ENCODE measurements at places on chromosomes 12 and 14.

- DNase-seq: no peak
Measured at GRCh38 chr12:124184456-124184855, 110.4 kb upstream of the RFLNA start.

GRCh38 chr14:102486513-102487203 lies 22.9 kb downstream of the ANKRD9 start:
- no peak for DNase-seq

- DNase-seq: no peak
Measured at GRCh38 chr14:57769863-57770523, 95.9 kb downstream of the SLC35F4 start.

DNA sequence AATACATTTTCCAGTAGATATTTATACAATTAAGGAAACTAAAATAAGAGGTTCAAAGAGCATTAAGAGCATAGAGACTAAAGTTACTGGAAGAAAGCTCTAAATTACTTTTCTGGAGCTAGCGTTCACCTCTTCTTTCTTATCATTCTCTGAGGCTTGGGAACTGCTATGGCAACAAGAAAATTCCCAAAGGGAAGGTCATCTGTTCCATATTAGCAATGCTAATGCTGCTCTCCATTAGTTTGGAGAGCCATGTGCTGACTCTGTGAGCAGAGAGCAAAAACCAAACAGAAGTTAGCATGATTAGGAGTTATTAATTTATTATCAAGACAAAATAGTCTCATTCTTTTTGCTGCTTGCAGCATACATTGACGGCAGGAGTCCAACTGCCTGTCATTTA lies 143.1 kb upstream of the SLC16A7 start:
- DNase-seq: peak; percentile 13

DNA sequence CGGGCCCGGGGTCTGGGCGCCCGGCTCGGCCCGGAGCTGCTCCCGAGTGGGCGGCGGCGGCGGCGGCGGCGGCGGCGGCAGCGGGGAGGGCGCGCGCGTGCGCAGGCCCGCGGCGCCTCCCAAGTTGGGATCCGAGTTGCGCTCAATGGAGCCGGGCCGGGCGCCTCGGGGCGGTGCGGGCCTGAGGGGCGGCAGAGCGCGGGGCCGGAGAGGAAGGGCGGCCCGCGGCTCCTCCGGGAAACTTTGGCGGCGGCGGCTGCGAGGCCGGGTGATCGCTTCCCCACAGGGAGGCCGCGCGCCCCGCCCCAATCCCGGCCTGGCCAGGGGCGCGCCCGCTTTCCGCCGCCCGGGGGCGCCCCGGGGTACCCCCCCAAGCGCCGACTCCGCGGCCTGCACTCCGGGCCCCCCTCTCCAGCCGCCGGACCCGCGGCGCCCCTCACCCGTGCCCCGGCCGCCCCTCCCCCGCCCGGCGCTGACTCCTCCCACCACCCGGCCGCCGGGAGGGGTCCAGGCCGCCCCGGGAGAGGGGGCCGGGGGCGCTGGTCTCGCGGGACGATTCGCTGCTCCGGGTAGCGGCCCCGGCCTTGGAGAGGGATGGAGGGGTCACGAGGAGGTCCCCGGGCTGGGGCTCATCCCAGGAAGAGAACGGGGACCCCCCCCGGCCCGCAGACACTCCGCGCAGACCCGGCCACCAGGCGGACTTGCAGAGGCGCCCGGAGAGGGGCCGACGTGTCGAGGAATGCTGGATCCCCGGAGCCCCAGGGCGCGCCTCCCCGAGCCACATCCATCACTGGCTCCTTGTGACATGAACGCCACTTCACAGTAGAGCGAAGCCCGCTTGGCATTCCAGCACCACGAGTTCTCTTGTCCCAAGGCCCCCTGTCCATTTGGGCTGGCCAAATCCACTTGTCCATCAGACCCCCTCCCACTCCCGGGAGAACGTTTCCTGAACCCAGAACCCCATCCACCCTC lies at the start of gene RILPL1:
Gene RILPL1, minus strand, starts transcription at position 48 of the 972 bp plus-strand sequence. CDS start 237 bp downstream, outside the sequence.
- DNase-seq: peak; percentile 27

GRCh38 chr12:78726854-78727253 lies 137.7 kb upstream of the SYT1 start:
- no peak for DNase-seq

GRCh38 chr14:35368139-35368460 lies 36.4 kb downstream of the NFKBIA start:
- DNase-seq: no peak

GRCh38 chr12:121915841-121916321 lies 2.5 kb upstream of the CFAP251 start:
- no peak for DNase-seq

DNA sequence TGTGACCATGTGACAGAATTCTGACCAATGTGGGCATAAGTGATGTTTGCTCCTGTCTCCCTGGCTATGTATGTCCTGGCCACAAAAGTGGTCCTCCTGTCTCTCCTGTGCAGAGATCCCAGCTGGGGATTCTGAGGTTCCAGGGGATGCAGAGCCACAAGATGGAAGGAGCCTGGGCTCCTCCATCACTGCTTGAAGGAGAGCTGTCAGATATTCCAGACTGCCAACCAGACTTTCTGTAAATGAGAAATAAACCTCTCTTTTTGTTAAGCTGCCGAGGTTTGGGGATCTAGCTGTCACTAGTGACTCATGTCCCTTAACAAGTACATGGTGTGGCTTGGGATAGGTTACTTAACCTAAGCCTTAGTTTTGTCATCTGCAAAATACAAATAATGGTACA lies 21.9 kb downstream of the BDKRB1 start:
- DNase-seq: no peak

DNA sequence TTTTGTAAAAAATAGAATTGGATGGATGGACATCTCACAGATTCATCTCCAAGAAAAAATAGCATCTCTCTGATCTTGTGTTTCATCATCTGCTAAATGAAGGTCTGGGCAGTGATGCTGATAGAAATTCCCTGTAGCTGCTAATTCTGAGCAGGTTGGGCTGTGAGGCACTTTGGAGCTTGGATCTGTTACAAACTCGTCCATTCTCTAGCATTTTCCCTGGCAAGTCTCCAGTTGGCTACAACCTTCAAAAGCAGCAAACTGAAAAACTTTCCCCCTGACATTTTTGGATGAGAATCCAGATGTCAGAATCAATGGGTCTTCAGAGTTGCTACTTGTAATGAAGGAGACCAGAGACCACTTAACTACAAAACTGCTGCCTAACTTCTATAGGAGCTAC lies 72.7 kb downstream of the TPH2 start:
- no peak for DNase-seq

DNA sequence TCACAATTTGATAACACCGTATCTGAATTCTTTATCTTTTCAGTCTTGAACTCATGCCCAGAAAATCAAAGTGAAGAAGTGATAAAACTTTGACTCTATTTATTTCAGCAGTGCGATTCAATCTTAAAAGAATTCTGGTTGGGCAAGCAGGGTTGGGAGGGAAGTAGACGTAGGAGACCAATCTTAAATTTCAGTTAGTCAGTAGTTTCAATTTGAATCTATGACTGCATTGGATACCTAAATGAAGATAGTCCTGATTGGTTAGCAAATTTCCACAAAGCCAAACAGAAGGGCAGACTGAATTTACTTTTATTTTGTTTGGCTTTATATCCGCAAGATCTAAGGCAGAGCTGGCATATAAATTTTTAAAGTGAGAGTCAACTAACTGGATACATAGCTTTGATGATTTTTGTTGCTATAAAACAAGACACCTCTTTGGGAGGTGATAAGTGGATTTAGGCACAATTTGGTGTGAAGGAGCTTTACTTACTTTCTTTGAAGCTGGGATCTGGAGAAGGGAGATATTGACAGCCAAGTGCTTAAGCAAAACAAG lies 2.6 kb downstream of the ACSS3 start:
- DNase-seq: peak; percentile 73

DNA sequence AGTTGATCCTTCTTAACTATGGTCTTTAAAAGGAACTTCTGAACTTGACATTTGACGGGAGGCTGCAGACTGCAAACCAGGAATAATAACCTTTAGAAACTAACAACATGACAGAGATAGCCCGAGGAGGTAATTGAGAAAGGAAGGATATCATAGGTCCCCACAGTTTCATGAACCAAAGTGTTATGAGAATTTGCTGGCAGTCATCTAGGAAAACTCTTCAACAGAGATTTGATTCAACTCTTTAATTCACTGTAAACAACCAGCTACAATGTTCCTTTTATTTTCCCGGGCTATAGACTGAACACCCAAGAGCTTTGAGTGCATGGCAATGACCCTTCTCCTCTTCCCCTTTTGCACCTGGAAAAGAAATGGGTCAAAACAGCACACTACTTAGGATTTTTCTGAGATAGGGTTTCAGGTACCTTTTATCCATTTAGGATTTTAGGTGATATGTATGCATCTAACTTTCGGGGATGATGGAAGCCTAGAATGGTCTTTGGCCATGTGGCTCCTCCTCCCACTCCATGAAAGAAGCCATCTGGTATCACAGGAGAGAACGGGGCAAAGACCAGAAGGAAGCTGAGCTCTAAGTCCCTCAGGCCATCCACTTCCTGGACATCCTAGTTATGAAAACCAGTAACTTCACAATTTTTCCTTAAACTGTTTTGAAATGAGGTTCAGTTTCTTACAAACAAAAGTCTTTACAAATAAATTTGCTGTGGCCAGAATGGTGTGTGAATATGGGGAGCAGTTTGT lies 23.0 kb downstream of the GLT8D2 start:
- no peak for DNase-seq

- DNase-seq: peak; percentile 29
Measured at GRCh38 chr14:30375296-30375892, 183.6 kb upstream of the G2E3 start.

DNA sequence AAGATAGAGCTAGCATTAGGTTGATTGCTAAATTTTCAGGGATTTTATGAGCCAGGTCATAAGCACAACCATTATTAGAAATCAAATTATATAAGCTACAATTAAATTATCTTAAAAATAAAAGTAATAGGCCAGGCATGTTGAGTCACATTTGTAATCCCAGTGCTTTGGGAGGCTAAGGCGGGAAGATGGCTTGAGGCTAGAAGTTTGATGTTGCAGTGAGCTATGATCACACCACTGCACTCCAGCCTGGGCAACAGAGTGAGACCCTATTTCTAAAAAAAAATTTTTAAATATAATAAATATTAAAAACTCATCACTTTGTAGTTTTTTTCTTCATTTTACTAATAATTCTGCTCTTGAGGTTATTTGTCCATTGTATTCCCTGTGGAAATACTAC lies 1.9 kb upstream of the LIMA1 start:
- DNase-seq: no peak

DNA sequence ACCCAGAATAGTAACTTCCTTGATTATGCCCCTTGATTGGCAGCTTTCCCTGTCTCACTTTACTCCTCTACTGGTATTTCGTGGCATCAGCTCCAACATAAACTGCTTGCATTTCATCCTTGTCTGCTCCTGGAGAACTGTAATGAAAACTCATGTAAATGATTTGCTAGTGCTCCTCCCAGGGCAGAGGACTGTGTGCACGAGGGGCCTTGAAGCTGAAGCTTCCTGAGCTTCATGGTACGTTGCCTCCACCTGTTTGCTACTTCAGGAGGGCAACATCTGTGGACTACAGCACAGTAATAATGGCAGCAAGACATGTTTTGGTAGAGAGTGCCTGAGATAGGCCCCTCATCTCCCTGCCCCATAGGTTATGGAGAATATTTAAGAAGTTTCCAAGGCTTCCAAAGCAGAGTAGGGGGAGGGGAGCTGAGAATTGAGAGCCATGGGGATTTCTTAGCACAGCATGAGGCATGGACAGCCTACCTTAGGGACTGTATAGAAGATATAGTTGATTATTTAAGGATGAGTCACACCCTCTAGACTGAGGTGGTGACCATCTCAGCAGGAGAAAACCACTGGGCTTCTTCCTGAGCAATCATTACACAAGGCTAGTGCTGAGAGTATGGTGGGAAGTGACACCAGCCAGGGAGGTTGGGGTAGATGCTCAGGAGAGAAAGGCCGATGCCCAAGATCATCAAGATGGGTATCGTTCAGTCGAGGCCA lies 29.5 kb downstream of the CCDC198 start:
- no peak for DNase-seq
